ENCODE measurements at places on chromosomes 4 and X.

GRCh38 chrX:129747533-129747932, 8.8 kb downstream of the XPNPEP2 start:
- no peak for DNase-seq

DNA sequence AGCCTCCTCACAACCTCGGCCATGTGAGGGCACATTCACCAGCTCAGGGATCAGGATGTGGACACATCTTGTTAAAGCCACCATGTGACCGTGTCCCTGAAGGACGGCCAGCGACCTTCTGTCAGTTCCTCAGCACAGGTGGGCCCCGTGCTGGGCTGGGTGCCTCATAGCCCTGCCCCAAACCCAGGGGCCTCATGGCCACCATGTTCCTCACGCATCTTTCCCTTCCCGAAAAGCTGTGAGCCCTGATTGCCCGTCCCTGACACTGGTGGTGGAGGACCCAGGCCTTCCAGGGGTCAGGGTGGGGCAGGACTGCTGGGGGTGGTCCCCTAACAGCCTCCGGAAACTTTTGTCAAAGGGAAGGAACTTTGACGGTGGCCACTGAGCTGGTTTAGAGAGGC, 60.1 kb upstream of the ADRA2C start:
- no peak for DNase-seq

GRCh38 chrX:154321594-154321993, 26.0 kb downstream of the TKTL1 start:
- no peak for DNase-seq

GRCh38 chr4:139875411-139875825, 209.8 kb downstream of the MGST2 start:
- peak; percentile 29 for DNase-seq

- DNase-seq = no peak
Measured at GRCh38 chr4:8319731-8320385, 50.3 kb downstream of the HTRA3 start.

DNA sequence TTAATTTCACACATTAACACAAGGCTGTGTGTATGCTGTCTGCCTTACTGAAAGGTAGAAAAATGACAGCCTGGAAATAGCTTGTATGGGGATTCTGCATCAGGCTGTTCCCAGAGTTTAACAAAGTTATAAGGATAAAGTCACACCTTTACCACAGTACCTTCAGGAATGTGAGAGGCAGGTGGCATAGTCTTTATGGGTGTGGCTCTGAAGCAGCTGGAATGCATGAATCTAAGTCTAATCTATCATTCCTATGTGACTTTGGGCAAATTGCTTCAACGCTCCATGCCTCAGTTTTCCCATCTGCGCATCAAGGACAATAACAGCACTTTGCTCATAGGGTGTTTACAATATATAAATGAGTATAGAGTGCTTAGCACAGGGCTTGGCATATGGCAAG, 84.2 kb upstream of the EGFL6 start:
- DNase-seq = no peak

GRCh38 chr4:169117591-169118081, 107.6 kb upstream of the CBR4 start:
- peak; percentile 69 for DNase-seq

Data from ELR (cell line).